Adrenal gland (tissue), 19 donors: ENCODE measurements at places on chromosomes 3 and 15. TPM values are rescaled to one million over a fixed set of nuclear protein-coding genes. Genes with fewer than 3 reads are reported as not detected.

- H3K4me3 ChIP-seq, result no peak overlapping the region
- no peaks in the 10 kb centered on the region for H3K36me3 ChIP-seq
- no peaks in the 10 kb centered on the region for H3K27me3 ChIP-seq
- no peak for DNase-seq
- no peak overlapping the region for H3K27ac ChIP-seq
- H3K4me1 ChIP-seq, result no peaks in the 10 kb centered on the region
Measured at GRCh38 chr15:83030021-83030420, 18.6 kb upstream of the C15orf40 start.

DNA sequence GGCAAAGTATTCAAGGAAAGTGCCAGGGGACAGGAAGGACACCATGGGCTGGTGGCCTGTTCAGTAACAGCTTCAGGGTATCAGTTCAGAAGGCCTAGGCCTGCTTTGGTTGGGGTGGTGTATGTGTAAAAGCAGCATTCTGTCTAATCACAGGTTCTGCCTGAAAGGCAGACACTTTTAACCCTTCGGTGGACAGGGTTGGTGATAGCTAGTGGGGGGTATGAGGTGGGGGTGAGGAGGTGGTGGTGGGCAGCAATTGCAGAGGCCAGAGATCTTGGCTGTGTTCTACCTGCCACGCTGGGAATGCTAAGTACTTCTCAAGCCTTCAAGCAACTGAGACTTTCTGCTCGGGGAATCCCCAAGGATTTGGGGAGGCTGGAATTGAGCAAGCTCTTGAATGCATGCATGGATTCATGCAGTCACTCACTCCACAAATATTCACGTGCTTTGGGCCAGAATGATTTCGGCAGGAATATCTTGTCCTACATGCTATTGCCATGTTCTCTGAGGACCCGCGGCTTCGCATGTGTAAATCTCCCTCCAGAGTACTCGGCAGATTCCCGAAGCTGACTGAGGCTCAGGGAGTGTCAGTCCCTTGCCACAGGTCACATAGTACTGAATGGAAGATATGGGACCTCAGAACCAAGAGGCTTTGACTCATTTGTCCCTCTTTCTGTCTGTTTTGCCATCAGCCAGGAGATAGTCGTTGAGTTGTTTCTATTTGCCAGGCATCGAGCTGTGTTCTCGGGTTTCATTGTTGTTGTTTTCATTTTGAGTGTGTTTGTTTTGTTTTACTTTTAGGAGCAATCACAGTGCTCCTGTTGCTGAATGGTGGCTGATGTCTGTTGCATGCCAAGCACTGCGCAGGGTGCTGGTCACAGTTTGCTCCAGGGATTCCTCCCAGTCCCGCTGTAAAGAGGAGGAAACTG lies 65.5 kb downstream of the SMAD3 start:
- H3K27ac ChIP-seq, result no peak overlapping the region
- peaks cover 23% of the 10 kb centered on the region for H3K4me1 ChIP-seq
- no peaks in the 10 kb centered on the region for H3K36me3 ChIP-seq
- DNase-seq, result no peak

The GOLGA6B gene
- total RNA-seq, result not detected

DNA sequence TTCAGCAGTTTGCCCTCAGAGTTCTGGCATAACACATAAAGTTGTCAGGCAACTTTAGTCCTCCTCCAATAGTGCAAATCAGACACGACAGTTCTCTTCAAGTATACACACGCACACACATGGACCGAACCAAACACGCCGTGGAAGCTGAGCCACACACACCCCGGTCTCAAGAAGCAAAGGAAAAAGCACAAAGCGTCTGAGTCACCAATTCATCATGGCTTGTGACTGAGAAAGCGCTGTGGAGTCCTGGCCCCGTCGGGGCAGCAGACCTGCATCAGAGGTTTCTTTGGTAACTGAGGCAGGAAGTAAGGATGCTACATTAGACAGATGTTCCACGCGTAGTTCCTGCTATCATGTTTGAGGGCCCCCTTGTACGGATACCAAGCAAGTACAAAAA lies 85.7 kb downstream of the VGLL4 start:
- H3K4me3 ChIP-seq, result no peak overlapping the region
- H3K4me1 ChIP-seq, result peaks cover 51% of the 10 kb centered on the region
- H3K27me3 ChIP-seq, result no peaks in the 10 kb centered on the region
- peak; percentile 68 for DNase-seq
- H3K27ac ChIP-seq, result no peak overlapping the region
- peaks cover 39% of the 10 kb centered on the region for H3K36me3 ChIP-seq

The GATA2 gene
- total RNA-seq, result 5.8 TPM

GRCh38 chr3:18092726-18093125 lies 332.4 kb downstream of the SATB1 start:
- no peak overlapping the region for H3K27ac ChIP-seq
- no peaks in the 10 kb centered on the region for H3K36me3 ChIP-seq
- H3K4me3 ChIP-seq, result no peak overlapping the region
- no peaks in the 10 kb centered on the region for H3K4me1 ChIP-seq
- no peak for DNase-seq
- no peaks in the 10 kb centered on the region for H3K27me3 ChIP-seq

DNA sequence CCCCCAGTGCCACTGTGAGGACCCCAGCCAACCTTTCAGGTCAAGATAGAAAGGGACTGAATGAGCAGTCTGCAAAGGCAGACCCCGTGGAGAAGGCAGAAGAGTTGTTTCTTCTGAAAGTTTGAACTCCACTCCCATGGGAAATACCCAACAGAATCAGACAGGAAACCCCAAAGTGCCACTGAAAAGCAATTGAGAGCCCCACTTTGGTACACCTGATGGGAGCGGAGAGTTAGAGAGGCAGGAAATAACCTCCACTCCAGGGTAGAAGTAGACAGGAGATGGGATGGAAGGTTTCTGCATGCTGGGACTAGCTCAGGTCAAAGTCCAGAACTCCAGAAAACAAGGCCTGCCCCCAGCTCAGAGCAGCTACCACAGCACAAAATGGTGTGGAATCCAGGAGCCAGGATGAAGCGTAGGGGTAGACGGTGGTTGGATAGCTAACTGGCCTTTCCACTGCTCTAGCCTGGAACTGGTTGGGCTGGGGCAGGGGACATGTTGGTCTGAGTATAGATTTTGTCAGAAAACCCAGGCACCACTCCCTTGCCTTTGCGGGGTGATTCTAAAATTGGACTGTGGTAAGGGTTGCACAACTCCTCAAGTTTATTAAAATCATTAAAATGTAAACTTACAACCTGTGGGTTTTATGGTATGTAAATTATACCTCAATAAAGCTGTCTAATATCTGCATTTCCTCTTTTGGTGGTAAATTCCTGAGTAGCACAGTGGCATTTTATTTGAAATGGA lies 1.9 kb upstream of the RAB43 start:
- no peaks in the 10 kb centered on the region for H3K36me3 ChIP-seq
- H3K27me3 ChIP-seq, result no peaks in the 10 kb centered on the region
- no peak overlapping the region for H3K27ac ChIP-seq
- DNase-seq, result no peak

DNA sequence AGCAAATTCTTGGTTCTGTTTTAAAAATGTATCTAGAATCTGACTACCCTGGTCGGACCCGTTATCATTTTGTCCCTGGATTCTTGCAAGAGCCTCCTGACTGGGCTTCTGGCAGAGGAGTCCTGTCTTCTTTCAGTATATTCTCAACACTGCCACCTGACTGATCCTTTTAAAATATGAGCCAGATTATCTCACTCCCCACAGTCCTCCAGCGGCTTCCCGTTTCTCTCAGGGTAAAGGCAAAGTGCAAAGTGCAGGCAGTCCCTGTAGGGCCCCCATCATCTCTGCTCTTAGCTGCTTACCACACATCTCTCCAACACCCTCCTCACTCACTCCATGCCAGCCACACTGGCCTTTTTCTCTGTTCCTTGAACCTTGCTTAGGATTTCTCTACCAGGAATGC lies 28.4 kb downstream of the CRTC3 start:
- peak overlapping the region; percentile 92 for H3K27ac ChIP-seq
- peak; percentile 57 for DNase-seq
- H3K4me1 ChIP-seq, result peaks cover 67% of the 10 kb centered on the region
- no peaks in the 10 kb centered on the region for H3K36me3 ChIP-seq
- no peaks in the 10 kb centered on the region for H3K27me3 ChIP-seq

The CPNE9 gene
- total RNA-seq, result 1.2 TPM
